Kidney glomerular epithelial cell (primary cell): ENCODE measurements at places on chromosomes 6 and 20.

GRCh38 chr6:165862813-165863212, 199.8 kb upstream of the PDE10A start:
- DNase-seq: no peak

GRCh38 chr6:160065200-160065599, 56.4 kb upstream of the SLC22A1 start:
- DNase-seq: no peak

DNA sequence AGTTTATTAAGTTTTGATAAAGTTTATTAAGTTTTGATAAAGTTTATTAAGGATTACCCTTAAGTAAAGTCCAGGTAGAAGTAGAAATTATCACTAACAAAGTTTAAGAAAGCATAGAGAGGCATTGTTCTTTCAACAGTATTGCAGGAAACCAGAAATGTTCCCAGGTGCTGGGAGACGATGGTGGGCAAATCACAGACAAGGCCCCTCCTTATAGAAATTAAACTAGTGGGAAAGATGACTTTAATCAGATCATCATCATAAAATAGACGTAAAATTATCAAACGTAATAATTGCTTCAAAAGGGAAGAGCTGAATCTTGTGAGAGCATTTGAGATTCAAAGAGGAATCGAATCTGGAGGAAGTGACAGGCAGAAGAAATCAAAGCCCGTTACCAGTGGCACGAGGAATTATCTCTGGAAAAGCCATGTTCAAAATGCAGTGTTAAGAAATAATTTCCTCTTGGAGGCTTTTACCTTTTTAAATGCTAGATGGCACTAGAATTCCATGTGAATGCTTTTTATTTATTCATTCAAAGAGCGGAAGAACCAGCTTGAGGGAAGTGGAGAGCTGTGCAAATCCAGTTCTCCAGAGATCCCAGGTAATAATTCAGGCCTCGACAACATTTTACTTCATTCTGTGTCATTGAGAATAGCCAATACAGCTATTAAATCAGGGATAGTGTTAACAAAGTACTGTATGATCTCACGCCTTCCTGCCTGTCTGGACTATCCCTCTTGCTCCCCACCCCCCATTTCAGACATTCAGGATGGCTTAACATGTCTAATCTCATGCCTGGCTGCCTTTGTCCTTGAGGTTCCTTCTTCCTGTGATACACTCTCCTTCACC, 1.0 kb upstream of the APMAP start:
- peak; percentile 72 for DNase-seq

DNA sequence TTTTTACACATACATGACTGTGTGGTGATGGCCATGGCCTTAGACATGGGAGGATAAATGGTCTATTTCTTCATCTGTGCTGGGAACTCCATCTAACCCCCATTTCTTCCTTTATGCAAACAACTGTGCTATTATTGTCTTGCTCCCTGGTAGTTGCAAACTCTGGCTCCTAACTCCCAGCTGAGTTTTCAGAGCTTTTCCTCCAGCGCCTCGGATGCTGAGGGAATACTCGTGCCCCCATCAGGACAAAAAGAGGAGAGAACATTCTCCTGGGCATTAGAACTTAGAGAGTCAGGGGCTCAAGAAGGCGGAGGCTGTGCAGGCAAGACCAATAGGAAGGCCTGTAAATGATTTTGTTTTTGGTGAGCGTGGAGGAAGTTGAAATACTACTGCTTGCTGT, 2.1 kb downstream of the DAAM2 start:
- no peak for DNase-seq

DNA sequence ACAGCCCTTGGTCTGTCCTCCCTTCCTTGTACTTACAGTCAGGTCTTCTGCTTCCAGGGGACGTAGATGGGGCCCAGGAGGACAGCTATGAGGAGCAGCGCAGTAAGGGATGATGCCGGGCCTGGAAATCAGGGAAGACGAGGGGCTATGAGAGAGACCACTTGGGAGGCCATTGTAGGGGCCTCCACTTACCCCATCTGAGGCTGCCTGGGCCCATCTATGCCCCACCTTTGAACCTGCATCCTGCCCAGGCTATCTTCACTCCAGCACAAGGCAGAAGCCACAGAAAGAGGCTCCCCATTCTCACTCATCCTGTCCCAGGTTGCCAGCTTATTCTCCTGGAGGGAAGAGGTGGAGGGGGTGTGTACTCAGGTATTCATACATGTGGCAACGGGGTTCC, 10.4 kb upstream of the SIRPB1 start:
- no peak for DNase-seq

- peak; percentile 58 for DNase-seq
These were observed 92.1 kb downstream of the POPDC3 start for GRCh38 chr6:105087571-105088211.

DNA sequence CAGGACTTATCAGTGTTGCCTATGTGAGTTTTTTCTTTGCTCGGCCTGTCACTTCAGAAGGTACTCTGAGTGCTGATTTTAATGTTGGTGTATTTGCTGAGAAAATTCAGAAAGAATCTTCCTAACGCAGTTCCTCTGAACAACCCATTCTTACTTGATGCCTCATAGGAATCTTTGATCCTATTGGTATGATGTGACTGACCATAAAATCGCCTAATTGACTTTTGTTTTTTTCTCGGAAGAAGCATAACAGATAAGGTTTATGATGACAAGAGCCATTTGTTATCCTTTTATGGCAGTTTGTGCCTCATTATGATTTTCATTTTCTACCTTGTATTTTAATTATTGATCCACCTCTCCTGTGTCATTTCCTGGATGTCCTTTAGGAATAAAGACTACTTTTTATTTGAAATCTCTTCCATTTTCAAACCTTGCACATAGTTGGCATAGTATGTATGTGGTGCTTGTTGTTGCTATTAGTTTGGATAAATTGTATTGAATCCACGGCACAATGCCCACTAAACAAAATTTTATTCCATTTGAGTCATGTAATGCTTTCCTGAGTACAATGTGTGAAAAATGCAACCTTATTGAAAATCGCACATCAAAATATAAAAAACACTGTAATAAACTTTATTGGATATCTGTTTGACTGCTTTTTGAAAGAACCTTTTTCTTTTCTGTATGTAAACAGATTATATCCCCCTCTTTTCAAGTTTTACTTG, 37.3 kb downstream of the LRRC1 start:
- no peak for DNase-seq

DNA sequence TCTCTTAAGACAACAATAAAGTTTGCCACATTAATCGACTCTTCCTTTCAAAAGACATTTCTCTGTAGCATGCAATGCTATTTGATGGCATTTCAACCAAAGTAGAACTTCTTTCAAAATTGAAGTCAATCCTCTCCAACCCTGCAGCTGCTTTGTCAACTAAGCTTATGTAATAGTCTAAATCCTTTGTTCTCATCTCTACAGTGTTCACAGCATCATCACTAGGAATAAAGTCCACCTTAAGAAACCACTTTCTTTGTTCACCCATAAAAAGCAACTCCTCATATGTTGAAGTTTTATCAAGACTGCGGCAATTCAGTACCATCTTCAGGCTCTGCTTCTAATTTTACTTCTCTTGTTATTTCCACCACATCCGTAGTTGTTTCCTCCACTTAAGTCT, 11.5 kb upstream of the BLOC1S5 start:
- no peak for DNase-seq
